ENCODE measurements at places on chromosomes 3 and 15.

DNA sequence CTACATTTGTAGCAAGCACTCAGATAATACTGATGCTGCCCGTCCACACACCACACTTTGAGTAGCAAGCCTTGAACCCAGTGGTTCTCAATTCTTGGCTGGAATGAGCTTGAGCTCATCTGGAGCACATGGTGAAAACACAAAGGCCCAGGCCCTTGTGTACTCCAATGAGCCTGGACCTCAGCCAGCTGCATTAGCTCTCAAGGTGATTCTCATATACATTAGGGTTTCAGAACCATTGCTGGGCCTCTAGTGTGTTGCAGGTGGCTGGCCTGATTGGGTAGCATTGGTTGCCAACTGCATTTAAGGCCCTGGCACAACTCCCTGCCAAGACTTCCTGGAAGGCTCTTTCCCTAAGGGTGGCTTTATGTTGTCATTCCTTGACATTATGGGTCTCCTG lies 23.4 kb upstream of the ZFAND6 start:
- no peak for DNase-seq

GRCh38 chr3:159418571-159419526 lies 569.8 kb upstream of the IL12A start:
- peak; percentile 89 for DNase-seq

- DNase-seq: peak; percentile 74
These were observed 61.7 kb downstream of the FAM227B start for GRCh38 chr15:49558929-49559328.

GRCh38 chr15:66069751-66070150 lies 183.8 kb downstream of the MEGF11 start:
- no peak for DNase-seq

DNA sequence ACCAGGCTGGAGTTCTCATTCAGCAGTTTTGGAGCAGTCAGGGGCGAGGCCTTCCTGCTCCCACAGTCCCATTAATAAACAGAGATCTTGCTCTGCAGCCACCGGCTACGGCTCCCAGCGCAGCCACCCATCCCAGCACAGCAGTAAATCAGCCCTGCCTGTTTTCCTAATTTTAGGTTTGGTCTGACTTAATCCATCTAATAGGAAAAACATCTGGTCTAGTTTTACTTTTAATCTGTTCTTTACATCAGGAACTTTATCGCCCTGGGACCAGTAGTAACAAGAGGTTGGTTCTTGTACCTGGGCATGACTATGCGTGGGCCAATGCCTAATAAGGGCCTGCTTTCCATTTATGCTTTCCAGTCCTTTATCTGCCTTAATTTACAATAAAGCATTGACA lies 264.0 kb upstream of the DPH6 start:
- DNase-seq: no peak

GRCh38 chr3:183212096-183212495 lies 41.0 kb upstream of the B3GNT5 start:
- DNase-seq: no peak

DNA sequence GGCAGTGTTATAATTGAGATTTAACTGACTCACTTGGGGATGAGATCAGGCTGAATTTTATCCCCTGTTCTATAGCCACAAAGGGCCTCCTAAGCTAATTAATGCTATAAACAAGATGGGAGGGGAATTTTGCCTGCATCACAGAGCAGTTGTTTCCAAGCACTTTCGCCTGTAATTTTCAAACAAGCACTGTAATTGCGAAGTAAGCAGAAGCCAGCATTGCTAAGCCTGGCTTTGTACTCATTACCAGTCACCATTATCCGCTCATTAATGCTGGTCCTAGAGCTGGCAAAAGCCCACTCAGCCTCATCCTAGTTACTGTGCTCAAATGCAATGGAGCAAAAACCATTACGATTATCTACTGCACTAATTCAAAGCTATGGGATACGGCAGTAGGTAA lies 356.6 kb upstream of the UBE2E2 start:
- DNase-seq: no peak

DNA sequence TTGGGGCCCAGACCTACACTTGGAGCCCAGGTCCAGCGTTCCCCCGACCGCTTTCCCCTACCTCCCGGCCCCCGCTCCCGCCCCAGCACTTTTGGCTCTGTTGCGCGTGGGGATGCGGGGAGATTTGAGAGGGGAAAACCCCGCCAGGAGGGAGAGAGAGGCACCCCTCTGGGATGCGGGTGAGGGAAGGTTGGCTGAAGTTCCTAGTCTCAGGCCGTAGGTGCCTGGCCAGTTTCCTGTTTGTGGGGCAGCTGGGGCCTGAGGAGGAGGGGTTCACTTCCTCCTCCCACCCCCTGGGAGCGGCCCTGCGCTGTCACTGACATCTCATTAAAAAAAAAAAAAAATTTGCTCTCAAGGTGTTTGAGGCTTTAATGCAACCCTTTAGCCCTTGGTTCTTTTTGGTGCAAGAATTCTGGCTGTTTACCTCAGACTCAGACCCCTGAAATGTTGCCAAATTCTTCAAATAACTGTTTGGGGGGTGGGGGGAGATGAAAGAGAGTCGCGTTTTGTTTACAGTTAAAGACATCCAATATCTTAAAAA lies 2.6 kb downstream of the FAM43A start:
- no peak for DNase-seq

- no peak for DNase-seq
These were observed 247.4 kb upstream of the CHRNA7 start for GRCh38 chr15:31782951-31783350.

GRCh38 chr15:65377976-65378366 lies at the start of gene IGDCC3:
IGDCC3 (minus strand) TSS chr15:65378002; CDS start chr15:65377788, 214 bp downstream.
- DNase-seq: peak; percentile 17

Measured in iris pigment epithelial cell (primary cell).